ENCODE measurements at places on chromosomes 6 and 20. TPM values are rescaled to one million over a fixed set of nuclear protein-coding genes. Genes with fewer than 3 reads are reported as not detected.

PDE7B gene
- not detected for total RNA-seq

DNA sequence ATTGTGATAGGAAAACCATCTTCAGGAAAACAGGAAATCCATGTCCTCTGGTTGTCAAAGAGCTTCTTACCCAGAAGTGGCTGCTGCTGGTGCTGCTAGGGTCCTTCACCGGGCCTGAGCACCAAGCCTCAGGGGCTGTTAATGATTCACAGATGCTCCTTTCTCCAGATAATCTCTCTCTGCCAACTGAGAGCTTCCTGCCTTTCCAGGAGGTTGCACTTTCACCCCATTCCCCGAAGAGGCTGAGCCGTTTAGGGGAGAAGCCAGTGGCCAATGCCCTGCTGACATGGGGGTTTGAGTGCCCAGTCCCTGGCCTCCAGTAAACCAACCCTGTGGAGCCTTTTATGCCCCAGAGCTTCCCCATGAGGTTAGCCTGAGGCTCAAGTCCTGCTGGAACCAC is 122.4 kb downstream of the CBLN4 start:
- DNase-seq = no peak

DNA sequence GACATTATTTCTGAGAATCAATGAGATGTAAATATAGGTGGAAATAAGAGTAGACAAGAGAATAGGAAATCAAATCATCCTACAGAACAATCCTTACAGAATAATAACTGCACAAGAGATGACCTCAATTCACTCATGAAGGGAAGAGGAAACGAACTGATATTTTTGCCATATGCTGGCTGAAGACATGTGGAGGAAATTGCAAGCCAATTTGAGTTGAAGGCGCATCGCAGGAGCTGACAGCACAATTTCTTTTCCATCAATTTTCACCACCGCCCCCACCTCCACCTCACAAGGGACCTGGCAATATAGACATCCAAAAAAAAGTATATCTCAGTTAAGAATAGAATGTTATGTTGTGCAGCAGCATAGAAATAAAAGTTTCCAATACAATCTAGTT is 20.3 kb downstream of the CITED2 start:
- no peak for DNase-seq

DNA sequence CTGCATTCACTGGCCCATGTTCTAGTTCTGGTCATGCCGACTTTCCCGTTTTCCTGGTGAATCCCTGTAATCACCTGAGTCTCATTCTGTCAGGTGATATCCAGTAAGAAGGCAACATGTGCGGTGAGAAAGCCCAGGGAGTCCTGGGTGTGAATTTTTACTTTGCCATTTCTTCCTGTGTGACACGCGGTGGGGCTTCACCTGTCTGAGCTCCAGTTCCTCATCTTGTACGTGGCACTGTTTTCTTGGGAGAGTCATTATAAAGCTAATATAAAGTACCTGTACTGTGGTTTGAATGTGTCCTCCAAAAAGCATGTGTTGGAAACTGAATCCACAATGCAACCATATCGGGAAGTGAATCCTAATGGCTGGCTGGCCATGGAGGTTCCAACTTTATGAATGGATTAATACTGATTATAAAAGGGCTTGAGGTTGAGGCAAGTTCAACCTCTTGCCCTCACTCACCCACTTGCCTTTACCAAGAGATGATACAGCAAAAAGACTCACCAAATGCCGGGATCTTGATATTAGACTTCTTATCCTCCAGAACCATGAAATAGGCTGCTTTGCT is 5.1 kb downstream of the HLA-E start:
- DNase-seq = no peak

DNA sequence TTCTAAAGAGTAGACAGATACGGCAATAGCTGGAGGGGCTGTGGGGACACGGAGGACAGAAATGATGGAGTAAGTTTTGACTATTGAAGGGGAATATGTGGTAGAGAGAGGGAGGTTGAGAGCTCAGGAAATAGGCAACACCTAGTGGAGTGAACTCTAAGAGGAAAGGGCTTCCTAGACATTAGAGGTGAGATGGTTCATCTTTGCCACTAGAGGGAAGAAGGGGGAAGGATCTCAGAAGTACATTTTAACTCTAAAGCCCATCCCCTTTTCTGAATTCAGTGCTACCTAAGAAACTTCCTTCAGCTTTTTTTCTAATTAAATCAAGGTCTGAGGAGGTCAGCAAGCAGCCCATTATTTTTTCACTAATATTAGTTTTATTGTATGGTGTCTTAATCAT is 689.4 kb upstream of the MAP3K7 start:
- peak; percentile 53 for DNase-seq

DEFB132 gene
- total RNA-seq = not detected

GRCh38 chr20:32326504-32326845 is 31.7 kb upstream of the ASXL1 start:
- no peak for DNase-seq

- DNase-seq = no peak
Measured at GRCh38 chr20:33789109-33789857, 21.9 kb upstream of the CHMP4B start.

DNA sequence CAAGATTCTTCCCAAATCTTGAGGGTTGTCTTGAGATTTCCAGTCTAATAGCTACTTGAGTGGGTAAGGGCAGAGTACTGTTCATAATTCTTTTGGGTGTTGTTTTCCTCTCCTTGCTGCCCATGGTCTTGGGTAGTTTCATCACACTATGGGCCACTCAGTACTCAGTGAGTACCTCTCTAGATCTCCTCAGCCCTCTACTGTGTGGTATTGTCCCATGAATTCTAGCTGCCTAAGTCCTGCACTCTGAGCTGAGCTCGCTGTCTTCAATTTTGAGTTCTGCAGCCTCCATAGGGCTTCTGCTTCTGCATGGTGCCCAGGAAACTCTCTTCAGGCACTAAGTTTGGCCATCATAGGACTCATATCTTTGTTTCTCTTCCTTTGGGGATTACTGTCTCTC is 42.3 kb downstream of the ASXL1 start:
- DNase-seq = no peak

ASXL1 gene
- 14.3 TPM for total RNA-seq

RIPOR2 gene
- 0.31 TPM for total RNA-seq

DNA sequence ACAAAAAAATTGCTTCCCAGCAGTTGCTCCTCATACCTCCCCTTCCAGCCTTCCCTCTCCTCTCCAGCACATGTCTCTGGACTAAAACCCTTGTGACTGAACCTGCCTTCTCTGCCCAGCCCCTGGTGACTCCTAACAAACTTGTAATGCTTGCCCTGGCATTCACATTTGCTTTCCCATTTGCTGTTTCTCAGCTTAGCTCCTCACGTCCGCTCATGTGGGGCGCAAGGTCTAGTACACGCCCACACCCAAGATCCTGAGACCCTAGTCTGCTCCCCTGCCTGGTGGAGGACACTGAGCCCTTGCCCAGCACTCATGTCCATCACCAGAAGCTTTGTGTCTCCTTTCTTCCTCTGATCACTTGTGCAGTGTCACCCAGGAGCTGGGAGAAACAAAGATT is 18.3 kb upstream of the RBPJL start:
- DNase-seq = no peak

- no peak for DNase-seq
Measured at GRCh38 chr6:31586599-31587281, 663 bp downstream of the LST1 start.

GRCh38 chr6:39247667-39248194 is 18.5 kb upstream of the KCNK5 start:
- DNase-seq = no peak

GRIK2 gene
- total RNA-seq = 0.76 TPM

DNA sequence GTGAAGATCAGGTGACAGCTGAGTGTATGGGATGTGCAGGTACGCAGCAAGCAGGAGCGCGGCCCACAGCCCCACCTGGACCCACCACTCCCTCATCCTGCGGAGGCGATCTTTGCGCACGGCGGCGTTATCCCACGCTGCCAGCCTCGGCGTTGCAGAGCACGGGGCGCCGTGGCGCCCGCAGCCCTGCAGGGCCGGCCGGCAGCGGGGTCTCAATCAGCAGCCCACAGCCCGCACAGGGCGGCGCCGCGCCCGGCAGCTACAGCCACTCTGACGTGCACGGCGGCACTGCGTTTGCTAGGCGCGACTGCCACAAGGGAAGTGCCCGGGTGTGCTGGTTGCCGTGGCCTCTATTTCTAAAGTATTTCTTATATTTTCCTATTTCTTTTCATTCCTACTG is 46.9 kb downstream of the LAMA2 start:
- DNase-seq = peak; percentile 11

DNA sequence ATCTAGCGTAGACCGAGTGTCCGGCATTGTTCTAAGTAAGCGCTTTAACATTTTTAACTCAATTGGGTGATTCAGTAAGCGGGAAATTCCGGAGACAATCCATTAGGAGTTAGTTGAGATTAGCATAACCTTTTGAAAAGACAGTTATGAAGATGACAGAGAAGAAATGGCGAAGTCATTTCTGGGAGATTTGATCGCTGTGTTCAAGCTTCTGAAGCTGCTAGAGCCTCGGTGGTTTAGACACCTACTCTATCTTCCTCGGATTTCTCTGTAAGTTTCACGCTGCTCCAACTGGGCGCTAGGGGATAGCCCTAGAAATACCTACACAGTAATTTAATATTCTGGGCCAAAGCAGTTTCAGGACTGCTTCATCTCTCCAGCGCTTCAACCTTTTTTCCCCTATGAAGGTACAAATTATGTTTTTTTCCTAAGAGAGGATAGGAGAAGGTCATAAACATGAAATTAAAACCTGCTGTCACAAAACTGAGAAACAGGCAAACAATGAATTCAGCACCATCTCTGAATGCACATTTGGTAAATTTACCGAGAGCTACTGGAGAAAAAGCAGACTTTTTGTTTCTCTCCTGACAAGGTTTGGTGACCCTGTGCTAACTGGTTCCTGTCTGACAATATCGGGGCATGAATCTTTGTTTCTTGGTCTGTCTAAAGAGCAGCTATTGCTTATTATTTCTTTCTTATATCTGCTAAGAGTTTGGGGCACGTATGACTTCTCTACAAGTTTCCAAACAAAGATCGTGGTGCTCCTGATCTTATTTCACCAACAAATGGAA is 22.4 kb downstream of the ZNF311 start:
- no peak for DNase-seq

DNA sequence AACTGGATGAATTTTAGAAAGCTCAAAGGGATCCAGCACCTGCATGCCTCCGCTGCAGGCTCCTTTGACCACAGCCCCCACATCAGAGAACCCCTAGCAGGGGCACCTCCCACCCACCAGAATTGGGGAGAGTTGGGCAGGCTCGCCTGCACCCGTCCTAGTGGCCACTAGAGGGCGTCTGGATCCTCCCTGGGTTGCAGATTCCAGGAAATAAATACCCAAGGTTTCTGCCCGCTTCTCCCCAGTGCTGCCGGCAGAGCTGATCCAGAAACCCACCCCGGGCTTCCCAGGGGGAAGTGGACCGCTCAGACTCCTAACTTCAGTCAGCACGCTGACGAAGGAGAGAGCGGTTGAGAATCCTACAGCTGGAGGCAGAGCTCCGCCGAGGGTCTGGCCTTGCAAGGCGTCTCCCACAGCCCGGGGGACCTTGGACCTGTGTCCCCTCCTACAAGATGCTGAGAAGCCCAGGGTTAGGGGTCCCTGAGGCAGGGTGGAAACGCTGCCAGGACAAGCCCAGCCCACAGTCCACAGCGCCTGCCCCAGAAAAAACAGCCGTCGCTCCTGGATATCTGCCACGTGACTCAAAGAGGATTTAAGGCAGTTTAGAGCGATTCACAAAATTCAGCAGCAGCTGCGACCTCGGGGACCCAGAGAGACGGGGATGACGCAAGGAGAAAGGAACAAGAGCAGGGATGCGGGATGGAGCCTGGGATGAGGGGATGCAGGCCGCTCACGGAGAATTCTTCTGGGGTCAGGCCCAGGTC is 32.6 kb upstream of the PHACTR3 start:
- DNase-seq = peak; percentile 93

- no peak for DNase-seq
Measured at GRCh38 chr6:170437719-170438401, 115.2 kb downstream of the PSMB1 start.

GRCh38 chr20:4260102-4260501 is 244.7 kb upstream of the RNF24 start:
- no peak for DNase-seq

DNA sequence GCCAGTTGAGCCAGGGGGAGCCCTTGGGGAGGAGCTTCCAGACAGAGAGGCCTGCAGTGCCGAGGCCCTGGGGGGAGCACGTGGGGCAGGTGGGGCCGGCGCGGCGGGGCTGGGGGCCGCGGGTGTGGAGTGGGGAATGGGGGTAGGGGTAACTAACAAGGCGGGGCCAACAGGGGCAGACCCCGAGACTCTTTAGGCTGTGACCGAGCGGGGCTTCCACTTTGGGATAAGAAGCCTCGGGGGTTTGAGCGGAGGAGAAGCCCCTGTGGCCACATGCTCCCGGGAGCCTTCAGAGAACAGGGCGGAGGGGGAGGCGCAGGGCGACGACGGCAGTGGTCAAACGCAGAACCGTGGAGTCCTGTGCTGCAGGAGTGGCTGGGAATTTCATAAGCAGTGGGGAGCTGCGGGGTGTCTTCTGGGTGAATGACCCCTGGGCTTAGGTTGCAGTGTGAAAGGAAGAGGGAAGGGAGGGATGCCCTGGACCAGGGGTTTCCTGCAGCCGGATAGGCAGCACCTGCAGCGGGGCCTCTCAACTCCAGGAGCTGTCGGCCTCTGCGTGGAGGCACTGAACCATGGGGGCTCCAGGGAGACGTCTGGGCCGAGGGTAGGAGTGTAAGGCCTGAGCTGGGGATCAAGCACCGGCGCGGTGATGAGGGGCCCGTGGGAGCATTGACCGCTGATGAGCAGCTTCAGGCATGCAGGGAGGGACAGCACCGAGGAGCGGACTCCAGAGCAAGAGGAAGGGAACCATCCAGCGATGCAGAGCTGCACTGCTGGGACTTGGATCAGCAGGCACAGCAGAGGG is 121.0 kb downstream of the SYNDIG1 start:
- DNase-seq = peak; percentile 67
